ENCODE measurements at places on chromosomes 2 and 18. TPM values are rescaled to one million over a fixed set of nuclear protein-coding genes. Genes with fewer than 3 reads are reported as not detected.

- H3K4me1 ChIP-seq: no peaks in the 10 kb centered on the region
- no peaks in the 10 kb centered on the region for H3K27me3 ChIP-seq
- no peak overlapping the region for H3K27ac ChIP-seq
- no peak for DNase-seq
Observed at GRCh38 chr18:10131460-10132395, 217.9 kb downstream of the VAPA start.

GRCh38 chr2:188238386-188238785 is 53.3 kb upstream of the GULP1 start:
- no peak for DNase-seq
- H3K4me3 ChIP-seq: no peak overlapping the region
- H3K36me3 ChIP-seq: no peaks in the 10 kb centered on the region
- no peak overlapping the region for H3K27ac ChIP-seq

DNA sequence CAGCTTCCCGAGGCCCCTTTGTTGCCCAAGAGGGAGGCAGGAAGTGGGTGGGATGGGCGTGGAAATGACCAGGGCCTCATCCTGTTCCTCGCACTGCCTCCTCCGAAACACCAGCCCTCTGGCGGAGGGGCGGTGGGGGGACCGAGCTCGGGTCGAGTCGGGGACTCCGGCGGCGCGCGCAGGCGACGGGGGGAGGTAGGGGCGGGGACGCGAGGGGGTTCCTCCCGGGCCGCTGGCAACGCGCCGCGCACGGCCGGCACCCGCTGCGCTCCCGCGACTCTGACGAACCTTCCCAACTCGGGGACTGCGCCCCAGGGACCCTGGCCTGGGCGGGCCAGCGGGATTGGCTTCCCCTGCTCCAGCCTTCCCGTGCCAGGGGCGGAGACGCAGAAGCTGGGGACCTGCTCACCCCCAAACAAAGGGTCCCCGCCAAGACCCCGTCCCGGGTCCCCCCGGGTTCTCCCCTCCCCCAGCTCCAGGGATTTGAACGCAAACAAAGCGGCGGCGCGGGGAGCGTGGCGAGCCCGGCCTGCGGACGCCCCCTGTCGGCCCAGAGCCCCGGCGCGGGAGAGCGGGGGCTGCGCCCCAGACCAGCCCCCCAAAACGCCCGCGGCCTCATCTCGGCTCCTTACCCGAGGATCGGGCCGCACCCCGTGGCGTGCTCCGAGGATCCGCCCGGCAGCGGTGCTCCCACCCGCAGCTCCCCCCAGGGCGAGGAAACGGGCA is 1.2 kb downstream of the SEMA4C start:
- H3K27ac ChIP-seq: peak overlapping the region; percentile 90
- H3K4me1 ChIP-seq: peaks cover 29% of the 10 kb centered on the region
- H3K36me3 ChIP-seq: no peaks in the 10 kb centered on the region
- peak; percentile 68 for DNase-seq
- H3K4me3 ChIP-seq: peak overlapping the region; percentile 74
- H3K27me3 ChIP-seq: no peaks in the 10 kb centered on the region

GRCh38 chr2:180449171-180449915 is 442.2 kb upstream of the CWC22 start:
- no peak for DNase-seq
- no peaks in the 10 kb centered on the region for H3K4me1 ChIP-seq
- no peaks in the 10 kb centered on the region for H3K36me3 ChIP-seq
- no peak overlapping the region for H3K27ac ChIP-seq

DNA sequence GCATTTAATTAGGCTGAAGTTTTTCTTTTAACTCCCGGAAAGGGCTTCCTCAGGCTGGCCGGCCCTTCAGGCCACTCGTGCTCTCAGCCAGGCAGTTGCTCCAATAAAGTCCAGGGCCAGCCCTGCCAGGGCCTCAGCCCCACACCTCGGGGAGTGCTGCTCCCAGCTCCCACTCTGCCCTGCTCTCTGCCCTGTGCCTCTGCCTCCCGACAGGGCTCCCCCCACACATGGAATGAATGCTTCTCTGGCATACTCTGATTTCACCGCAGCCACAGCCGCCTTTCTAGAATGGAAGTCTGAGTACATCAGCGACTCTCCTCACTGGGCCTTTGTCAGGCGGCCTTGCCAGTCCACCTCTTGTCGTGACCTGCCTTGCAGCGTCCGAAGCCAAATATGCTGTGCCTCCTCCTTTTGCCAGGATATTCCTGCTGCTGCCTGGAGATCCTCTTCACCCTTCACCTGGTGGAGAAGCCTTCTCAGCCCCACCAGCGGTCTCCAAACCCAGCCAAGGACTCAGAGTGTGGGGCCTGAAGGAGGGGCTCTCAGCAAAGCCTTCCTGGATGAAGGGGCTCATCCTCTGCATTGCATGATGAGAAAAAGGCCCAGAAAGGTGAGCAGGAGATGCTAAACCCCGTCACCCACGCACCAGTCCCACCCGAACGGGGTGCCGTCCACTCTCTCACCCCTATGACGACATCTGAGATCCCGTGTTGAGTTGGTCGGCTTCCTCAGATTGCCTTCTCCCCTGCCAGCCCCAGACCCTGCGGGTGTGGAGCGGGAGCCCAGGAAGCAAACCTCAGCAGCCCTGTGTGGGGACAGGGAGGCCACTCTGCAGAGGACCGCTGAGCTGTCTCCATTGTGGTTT is 472.7 kb upstream of the HS6ST1 start:
- no peaks in the 10 kb centered on the region for H3K27me3 ChIP-seq
- no peak overlapping the region for H3K4me3 ChIP-seq
- no peak for DNase-seq
- H3K4me1 ChIP-seq: no peaks in the 10 kb centered on the region
- H3K36me3 ChIP-seq: no peaks in the 10 kb centered on the region
- H3K27ac ChIP-seq: no peak overlapping the region

- H3K4me3 ChIP-seq: no peak overlapping the region
- H3K27me3 ChIP-seq: no peaks in the 10 kb centered on the region
- no peak overlapping the region for H3K27ac ChIP-seq
- peaks cover 21% of the 10 kb centered on the region for H3K4me1 ChIP-seq
- no peak for DNase-seq
Observed at GRCh38 chr2:28206762-28207161, 185.9 kb upstream of the FOSL2 start.

DNA sequence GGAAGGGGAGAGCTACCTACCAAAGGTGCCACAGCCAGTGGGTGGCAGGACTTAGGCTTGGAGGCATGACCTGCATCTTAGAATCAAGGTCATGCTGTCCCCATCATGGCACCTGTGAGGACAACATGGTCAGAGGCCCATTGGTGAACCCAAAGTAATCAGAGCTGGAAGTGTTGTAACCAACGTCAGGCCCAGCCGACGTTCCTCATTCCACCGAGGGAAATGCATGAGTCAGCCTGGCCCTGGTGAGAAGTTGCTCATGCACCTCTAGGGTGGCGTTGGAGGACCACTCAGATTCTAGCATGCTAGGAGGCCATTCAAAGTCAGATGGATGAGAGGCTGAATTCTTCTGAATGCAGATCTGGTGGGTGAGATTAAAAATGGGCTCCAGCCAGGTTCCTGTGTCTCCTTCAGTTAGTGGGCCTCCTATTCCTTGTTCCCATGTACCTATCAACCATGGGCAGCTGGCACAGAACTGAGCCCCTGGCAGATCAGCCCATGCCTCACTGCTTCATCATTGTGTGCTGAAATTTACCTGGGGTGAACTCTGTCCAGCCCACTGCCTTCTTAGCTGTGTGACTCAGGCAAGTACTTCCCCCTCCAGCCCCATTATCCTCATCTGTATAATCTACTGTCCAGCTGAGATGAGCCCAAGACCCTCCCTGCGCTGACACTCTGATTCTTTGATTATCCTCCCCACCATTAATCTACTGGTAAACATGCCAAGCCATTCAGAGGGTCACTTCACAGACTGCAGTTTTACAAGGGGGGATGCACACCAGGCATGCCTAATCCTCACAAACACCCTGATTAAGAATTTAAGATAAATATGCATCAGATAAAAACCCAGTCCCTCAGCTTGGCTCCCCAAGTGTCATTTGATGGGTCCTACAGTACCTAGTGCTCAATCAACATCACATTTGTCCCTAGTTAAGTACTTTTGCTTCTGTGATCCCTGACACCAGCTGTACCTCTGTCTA is 14.0 kb downstream of the SLC14A2 start:
- H3K27ac ChIP-seq: no peak overlapping the region
- no peak for DNase-seq
- H3K36me3 ChIP-seq: no peaks in the 10 kb centered on the region
- no peak overlapping the region for H3K4me3 ChIP-seq

DNA sequence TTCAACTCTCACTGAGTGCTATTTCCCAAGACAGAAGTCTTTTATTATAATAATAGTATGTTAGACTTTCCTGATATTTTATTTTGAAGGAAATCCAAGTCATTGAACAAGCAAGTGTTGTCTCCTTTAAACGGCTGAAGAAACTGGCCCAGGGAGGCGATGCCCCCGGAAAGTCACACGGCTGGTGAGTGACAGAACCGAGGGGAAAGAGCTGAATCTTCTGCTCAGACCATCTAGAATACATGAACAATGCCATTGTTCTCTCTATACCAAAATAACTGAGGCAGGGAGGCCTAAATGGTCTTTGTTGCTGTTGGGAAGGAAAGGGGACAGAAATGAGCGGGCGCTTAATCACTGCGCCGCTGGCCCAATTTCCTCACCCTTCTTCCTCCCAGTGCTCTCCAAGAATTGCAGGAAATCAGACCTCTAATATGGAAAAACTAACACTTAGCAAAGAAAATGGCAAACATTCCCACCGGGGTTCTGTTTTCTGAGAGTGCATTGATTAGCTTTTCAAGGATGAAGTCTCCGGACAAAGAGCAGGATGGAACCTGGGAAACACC is 101.5 kb downstream of the KLF7 start:
- DNase-seq: no peak
- no peak overlapping the region for H3K27ac ChIP-seq
- H3K4me1 ChIP-seq: peaks cover 5% of the 10 kb centered on the region

DNA sequence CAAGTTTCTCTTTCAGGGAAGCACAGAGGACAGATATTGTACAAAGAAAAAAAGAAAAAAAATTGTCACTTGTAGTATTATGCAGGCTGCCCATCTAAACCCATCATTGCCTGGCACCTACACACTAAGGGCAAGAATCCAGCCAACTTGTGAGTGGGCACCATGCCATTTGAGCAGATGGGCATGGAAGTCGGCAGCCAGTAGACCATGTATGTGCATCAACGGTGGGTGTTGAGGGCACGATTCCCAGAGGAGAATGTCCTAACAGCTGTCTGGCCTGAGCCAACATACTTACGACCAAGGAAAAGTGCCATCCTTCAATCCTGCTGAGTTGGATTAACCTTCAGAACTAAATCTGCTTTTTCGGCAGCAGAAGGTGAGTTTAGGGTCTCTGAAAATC is 63.9 kb downstream of the ARHGAP15 start:
- no peak overlapping the region for H3K4me3 ChIP-seq
- H3K4me1 ChIP-seq: no peaks in the 10 kb centered on the region
- no peaks in the 10 kb centered on the region for H3K27me3 ChIP-seq
- no peak for DNase-seq
- no peak overlapping the region for H3K27ac ChIP-seq

DNA sequence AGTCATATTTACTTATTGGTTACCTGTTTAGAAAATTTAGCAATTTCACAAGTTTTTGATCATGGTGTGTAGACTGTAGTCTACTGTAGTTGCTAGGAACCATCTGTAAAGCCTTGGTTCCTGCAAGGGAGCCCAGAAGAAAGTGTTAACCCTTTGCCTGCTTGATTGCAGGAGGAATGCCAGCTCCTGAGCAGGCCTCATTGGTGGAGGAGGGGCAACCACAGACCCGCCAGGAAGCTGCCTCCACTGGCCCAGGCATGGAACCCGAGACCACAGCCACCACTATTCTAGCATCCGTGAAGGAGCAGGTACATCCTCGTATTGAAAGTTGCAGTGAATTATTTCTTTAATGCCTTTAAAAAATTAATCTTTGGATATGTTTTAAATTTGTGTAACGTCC is 76.3 kb downstream of the PKP4 start:
- no peak for DNase-seq
- no peak overlapping the region for H3K4me3 ChIP-seq
- no peaks in the 10 kb centered on the region for H3K27me3 ChIP-seq
- no peaks in the 10 kb centered on the region for H3K36me3 ChIP-seq
- H3K4me1 ChIP-seq: no peaks in the 10 kb centered on the region

DNA sequence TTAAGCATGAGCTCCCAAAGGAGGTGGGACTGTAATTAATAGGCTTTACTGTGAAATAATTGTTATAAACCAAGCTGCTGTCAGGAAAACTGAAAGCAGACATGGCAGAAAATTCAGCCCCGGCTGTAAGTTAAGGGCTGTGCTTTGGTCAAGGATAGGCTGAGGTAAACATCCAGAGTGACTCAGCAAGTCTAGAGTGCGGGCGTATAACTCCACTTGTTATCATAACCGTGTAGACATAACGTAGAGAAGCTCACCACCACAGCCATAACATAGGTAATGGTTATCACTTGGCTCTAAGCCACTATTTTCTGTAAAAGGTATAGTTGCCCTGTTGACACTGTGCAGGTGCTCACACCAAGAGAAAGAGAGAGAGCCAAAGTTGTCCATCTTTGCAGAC is 316.8 kb downstream of the DCDC2C start:
- H3K36me3 ChIP-seq: no peaks in the 10 kb centered on the region
- H3K27me3 ChIP-seq: no peaks in the 10 kb centered on the region
- H3K4me1 ChIP-seq: no peaks in the 10 kb centered on the region
- no peak overlapping the region for H3K27ac ChIP-seq

GRCh38 chr2:230991598-230991997 is 4.3 kb upstream of the SPATA3 start:
- no peak for DNase-seq
- H3K27ac ChIP-seq: no peak overlapping the region
- H3K4me3 ChIP-seq: no peak overlapping the region
- peaks cover 14% of the 10 kb centered on the region for H3K27me3 ChIP-seq
- peaks cover 4% of the 10 kb centered on the region for H3K4me1 ChIP-seq
- H3K36me3 ChIP-seq: no peaks in the 10 kb centered on the region

- no peaks in the 10 kb centered on the region for H3K36me3 ChIP-seq
- no peak overlapping the region for H3K4me3 ChIP-seq
- no peaks in the 10 kb centered on the region for H3K4me1 ChIP-seq
- DNase-seq: no peak
Observed at GRCh38 chr2:238930216-238930615, 82.3 kb downstream of the TWIST2 start.

GRCh38 chr2:234426616-234427015 is 70.3 kb downstream of the ARL4C start:
- H3K27me3 ChIP-seq: no peaks in the 10 kb centered on the region
- no peak overlapping the region for H3K4me3 ChIP-seq
- no peaks in the 10 kb centered on the region for H3K4me1 ChIP-seq
- DNase-seq: no peak
- H3K36me3 ChIP-seq: no peaks in the 10 kb centered on the region

The ANKRD30B gene
- not detected for total RNA-seq

The IL36B gene
- not detected for total RNA-seq

The LIPG gene
- total RNA-seq: 6.4 TPM

The RNF144A gene
- total RNA-seq: 5.4 TPM

The POTEC gene
- not detected for total RNA-seq

The DSC2 gene
- 0.76 TPM for total RNA-seq

The CCDC68 gene
- 6.0 TPM for total RNA-seq

The TUBA3D gene
- not detected for total RNA-seq

The UGT1A3 gene
- 0.16 TPM for total RNA-seq

Data from gastrocnemius medialis (tissue), 4 donors.